Activated B cell treated with CpG ODN at 0.5 μM for 24 hours (primary cell): ENCODE measurements at places on chromosomes 1 and 21.

DNA sequence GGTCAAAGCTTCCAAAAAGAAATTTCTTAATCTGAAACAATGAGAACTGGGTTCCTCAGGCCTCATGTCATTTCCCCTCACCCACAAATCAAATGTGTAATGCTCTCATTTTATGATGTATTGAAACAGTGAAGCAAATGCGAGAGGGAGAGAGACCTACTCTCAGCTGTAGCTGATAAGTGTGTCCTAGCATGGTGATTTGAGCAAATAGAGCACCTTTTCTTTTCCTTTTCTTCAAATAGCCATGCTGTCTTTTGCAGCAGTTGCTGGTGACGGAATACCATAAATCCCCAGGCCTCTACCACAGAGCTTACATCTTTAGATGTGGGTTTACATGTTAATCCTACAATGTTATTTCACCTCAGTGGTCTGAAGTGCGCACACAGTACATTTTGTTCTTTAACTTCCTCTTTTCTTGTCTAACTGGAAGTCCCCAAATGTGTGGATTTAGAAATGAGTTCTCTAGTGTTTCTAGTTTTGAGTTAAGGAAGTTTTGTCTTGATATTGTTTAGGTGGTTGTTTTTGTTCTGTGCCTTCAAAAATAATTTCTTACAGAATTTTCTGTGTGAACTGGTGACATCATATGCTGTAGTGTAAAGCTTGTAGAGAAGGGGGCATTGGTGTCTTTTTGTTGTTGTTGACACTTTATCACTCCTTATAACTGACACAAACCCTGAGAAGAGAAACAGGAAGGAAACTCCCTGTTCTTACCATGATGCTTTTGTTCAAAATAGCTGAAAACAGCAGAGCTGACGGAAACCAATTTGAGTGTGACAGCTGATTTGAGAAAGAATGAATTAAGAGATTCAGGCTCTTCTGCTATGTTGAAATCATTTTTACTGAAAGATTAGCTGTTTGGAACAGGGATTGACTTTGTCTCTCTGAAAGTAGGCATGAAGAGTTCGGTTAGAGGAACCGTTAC is 12.2 kb downstream of the SMAP2 start:
- peak overlapping the region; percentile 74 for H3K4me3 ChIP-seq
- no peaks in the 10 kb centered on the region for H3K27me3 ChIP-seq
- no peak for DNase-seq
- peaks cover 97% of the 10 kb centered on the region for H3K4me1 ChIP-seq
- peaks cover 68% of the 10 kb centered on the region for H3K36me3 ChIP-seq
- H3K27ac ChIP-seq, result peak overlapping the region; percentile 96

GRCh38 chr1:155013632-155014031 is 11.0 kb downstream of the ZBTB7B start:
- H3K4me3 ChIP-seq, result no peak overlapping the region
- H3K4me1 ChIP-seq, result peaks cover 86% of the 10 kb centered on the region
- no peak for DNase-seq
- peak overlapping the region; percentile 83 for H3K27ac ChIP-seq
- peaks cover 17% of the 10 kb centered on the region for H3K36me3 ChIP-seq

DNA sequence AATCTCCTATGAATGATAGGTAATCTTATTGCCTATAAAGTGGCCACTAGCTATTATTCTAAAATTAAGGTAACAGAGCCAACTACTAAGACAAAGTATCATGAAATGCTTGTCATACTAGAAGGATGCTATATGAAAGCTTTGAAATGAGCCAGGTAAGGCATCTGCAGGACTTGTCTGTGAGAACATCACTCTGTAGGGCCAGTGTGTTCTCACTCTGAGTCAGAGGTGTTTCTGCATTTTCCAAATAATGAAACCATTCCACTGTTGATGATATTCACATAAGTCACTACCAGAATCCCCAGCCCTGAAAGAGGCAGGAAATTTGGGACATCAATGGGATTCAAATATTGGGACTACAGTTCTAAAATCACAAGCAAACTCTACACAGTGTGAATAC is 25.8 kb upstream of the GBP5 start:
- H3K36me3 ChIP-seq, result no peaks in the 10 kb centered on the region
- DNase-seq, result no peak
- H3K27me3 ChIP-seq, result no peaks in the 10 kb centered on the region
- no peak overlapping the region for H3K4me3 ChIP-seq
- peaks cover 7% of the 10 kb centered on the region for H3K4me1 ChIP-seq

- H3K36me3 ChIP-seq, result no peaks in the 10 kb centered on the region
- H3K4me3 ChIP-seq, result no peak overlapping the region
- H3K27me3 ChIP-seq, result no peaks in the 10 kb centered on the region
- no peak for DNase-seq
- H3K27ac ChIP-seq, result no peak overlapping the region
Observed at GRCh38 chr1:214727274-214727673, 124.3 kb downstream of the CENPF start.

- no peaks in the 10 kb centered on the region for H3K36me3 ChIP-seq
- no peaks in the 10 kb centered on the region for H3K4me1 ChIP-seq
- no peak overlapping the region for H3K4me3 ChIP-seq
Observed at GRCh38 chr1:102732927-102733326, 375.4 kb downstream of the COL11A1 start.

DNA sequence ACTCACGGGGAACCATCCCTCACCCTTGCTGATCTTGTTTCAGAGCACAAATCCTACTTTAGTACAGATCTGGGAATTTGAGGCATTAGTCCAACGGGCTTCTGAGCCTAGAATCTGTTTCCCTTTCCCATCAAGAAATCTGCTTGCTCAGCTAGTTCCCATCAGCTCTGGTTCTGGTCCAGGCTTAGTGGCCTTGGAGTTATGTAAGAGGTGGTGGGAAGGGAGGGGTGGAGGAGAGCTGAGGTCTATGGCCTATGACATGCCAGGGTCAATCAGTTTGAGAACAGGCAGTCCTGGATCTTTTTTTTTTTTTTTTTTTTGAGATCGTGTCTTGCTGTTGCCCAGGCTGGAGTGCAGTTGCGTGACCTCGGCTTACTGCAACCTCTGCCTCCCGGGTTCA is 4.1 kb downstream of the GSTM1 start:
- peaks cover 11% of the 10 kb centered on the region for H3K4me1 ChIP-seq
- no peak overlapping the region for H3K4me3 ChIP-seq
- no peak for DNase-seq
- H3K27me3 ChIP-seq, result no peaks in the 10 kb centered on the region

GRCh38 chr1:160499631-160500030 is 23.4 kb downstream of the SLAMF6 start:
- H3K4me3 ChIP-seq, result no peak overlapping the region
- H3K27ac ChIP-seq, result peak overlapping the region; percentile 54
- peaks cover 65% of the 10 kb centered on the region for H3K36me3 ChIP-seq
- no peak for DNase-seq
- H3K4me1 ChIP-seq, result peaks cover 82% of the 10 kb centered on the region
- no peaks in the 10 kb centered on the region for H3K27me3 ChIP-seq

- no peak for DNase-seq
- no peak overlapping the region for H3K27ac ChIP-seq
- peaks cover 69% of the 10 kb centered on the region for H3K36me3 ChIP-seq
- no peaks in the 10 kb centered on the region for H3K27me3 ChIP-seq
- no peaks in the 10 kb centered on the region for H3K4me1 ChIP-seq
Observed at GRCh38 chr1:11180342-11180744, 8.8 kb upstream of the ANGPTL7 start.

DNA sequence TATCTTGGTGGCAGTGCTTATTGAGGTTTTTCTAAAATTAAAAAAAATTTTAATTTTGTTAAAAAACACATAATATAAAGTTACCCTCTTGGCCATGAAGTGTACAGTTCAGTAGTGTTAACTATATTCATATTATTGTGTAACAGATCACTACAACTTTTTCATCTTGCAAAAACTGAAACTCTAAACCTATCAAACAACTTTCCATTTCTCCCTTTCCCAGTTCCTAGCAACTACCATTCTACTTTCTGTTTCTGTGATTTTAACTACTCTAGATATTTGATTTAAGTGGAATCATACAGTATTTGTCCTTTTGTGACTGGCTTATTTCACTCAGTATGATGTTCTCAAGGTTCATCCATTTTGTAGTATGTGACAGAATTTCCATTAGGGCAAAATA is 55.5 kb downstream of the SLAMF6 start:
- H3K36me3 ChIP-seq, result peaks cover 6% of the 10 kb centered on the region
- DNase-seq, result no peak
- H3K27ac ChIP-seq, result peak overlapping the region; percentile 52
- peaks cover 49% of the 10 kb centered on the region for H3K4me1 ChIP-seq
- no peaks in the 10 kb centered on the region for H3K27me3 ChIP-seq
- no peak overlapping the region for H3K4me3 ChIP-seq

DNA sequence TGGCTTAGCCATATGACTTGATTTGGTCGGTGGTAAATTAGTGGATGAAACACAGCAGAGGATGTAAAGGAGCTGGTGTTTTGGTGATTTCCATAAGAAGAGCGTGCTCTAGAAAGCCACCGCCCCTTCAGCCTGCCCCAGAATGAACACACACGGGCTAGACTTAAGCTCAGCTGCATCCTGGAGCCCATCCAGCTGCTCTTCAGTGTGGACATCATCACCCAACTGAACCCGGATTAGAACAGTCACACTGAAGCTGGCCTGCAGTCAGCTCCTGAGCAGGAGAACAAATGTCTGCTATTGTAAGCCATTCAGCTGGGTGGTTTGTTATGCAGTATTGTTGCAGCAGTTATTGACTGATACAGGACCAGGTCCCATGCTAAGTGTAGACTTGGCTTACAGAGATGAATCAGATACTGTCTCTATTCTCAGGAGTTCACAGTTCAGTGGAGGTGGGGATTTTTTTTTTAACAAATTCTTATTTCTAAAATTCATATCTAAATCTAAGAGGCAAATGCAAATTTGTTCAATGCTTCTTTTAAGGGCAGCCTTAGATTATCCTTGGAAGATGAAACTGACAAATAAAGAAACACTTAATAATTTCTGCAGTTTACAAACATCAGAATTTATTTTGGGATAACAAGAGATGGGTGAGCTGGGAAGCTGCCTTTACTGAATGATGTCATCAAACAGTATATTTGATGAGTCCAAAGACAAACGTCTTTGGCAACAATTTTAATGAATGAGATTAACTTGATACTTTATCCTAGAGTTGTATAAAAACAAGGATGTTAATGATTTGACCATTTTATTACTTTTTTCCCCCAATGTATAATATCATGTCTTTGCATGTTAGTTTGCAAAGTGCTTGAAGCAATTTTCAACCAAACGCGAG is 251.2 kb downstream of the TRABD2B start:
- H3K27ac ChIP-seq, result no peak overlapping the region
- DNase-seq, result no peak
- H3K4me1 ChIP-seq, result no peaks in the 10 kb centered on the region
- H3K36me3 ChIP-seq, result no peaks in the 10 kb centered on the region
- peaks cover 4% of the 10 kb centered on the region for H3K27me3 ChIP-seq

DNA sequence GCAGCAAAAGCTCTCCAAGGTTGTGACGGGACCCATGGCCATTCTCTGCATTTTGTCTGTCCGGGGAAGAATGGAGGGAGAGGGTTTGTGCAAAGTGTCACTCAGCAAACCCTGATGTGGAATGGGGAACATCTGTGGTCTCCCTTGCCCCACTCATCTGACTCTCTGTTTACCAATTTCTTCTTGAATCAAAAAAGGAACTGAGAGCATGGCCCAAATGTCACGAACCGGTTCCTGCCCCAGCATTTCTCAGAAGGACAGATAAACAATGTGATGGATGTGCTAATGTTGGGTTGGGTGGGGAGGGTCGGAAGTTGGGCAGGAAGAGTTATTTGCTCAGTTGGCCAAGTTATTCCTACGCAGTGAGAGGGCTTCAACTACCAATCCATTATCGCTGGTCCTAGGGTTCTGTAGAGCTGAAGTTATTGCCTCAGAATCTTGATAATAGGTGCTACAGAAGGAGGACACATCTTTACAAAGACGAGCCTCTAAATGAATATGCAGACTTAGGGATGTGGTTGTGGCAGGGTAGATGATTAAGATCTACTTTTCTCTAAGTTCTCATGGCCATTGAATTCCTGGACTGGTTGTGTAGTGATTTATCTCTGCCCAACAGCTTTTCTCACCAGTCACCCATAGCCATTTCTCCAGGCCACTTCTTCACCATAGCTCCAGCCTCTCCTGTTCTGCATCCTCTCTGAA is 9.6 kb upstream of the DUSP12 start:
- H3K27ac ChIP-seq, result peak overlapping the region; percentile 88
- peak; percentile 25 for DNase-seq
- peaks cover 2% of the 10 kb centered on the region for H3K27me3 ChIP-seq
- peak overlapping the region; percentile 52 for H3K4me3 ChIP-seq
- H3K4me1 ChIP-seq, result peaks cover 54% of the 10 kb centered on the region
